ENCODE measurements at places on chromosomes 3 and 15.

GRCh38 chr3:161221806-161222600 is 892 bp downstream of the NMD3 start:
- DNase-seq: peak; percentile 53

- DNase-seq: peak; percentile 46
These were observed 21.9 kb downstream of the PLCL2 start for GRCh38 chr3:16906682-16907081.

DNA sequence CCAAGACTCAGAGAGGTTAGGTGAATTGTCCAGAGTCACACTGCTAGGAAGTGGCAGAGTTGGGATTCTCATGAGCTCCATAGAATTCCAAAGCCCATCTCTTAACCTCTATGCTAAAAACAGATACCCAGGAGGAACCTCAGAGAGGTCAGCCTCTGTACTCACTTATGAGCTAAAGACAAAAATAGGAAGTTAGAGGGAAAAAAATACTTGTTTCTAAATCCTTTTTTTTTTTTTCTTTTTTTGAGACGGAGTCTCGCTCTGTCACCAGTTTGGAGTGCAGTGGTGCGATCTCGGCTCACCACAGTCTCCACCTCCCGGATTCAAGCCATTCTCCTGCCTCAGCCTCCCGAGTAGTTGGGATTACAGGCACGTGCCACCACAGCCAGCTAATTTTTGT is 31.4 kb downstream of the FSD2 start:
- DNase-seq: no peak

DNA sequence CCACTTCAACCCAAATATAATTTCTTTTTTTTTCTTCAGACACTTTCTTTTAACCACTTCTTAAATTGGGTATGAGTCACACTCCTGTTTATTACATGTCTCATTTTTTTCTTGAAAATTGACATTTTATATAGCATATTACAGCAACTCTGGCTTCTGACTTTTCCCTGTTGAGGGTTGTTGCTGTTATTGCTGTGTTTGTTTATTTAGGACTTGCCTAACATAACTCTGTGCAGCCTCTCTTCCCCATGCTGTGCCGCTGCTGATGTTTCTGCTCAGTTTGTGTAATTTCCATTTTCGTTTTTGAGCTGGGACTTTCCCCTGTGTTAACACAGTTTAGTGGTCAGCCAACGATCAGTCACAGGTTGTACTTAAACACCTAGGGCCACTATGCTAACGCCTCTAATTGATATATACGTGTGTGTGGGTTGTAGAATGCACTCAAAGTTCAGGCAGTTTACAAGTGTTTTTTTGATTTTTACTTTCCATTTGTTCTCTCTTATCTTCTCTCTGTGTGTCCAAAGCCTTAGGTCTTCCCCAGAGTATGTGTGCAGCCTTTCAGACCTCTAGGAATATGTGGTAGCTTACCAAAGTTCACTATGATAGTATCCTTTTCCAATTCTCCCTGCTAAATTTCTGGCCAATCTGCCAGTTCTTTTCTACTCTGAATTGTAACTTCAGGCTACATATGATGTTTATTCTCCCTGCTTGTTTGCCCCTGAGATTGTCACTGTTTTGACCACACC is 337.2 kb downstream of the ZBTB20 start:
- DNase-seq: no peak

DNA sequence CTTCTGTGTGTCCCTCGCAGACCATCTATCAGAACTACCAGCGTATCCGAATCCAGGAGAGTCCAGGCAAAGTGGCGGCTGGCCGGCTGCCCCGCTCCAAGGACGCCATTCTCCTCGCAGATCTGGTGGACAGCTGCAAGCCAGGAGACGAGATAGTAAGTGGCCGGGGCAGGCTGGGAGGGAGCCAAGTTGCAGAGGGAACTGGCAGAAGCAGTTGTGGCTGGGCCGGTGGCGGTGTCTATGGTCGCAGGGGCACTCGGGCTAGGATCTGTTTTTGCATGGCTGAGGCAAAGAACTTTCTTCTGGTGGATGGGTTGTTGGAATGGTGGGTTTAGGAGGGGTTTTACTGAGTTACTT is 10.1 kb downstream of the MCM2 start:
- no peak for DNase-seq

DNA sequence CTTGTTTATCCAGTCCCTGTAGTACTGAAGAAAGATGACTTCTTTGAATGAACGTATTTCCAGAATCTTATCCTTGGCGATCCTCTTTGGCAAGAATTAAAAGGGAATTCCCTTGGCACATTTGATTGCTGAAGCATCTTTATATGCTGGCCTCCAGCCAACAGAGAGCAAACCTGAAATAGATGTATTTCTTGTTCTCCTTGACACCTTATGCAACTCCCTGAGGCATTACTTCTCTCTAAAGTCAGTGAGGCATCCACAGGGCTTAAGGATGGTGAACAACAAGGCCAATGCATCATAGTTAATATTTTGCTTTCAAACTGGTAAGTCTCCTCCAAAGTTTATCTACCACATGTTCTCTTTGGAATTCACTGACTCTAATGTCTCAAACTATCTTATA is 450.9 kb upstream of the THRB start:
- DNase-seq: no peak

GRCh38 chr3:34646911-34647460 is 848.6 kb downstream of the PDCD6IP start:
- DNase-seq: no peak

GRCh38 chr3:186869253-186870100 is 27.0 kb downstream of the ADIPOQ start:
- DNase-seq: no peak

DNA sequence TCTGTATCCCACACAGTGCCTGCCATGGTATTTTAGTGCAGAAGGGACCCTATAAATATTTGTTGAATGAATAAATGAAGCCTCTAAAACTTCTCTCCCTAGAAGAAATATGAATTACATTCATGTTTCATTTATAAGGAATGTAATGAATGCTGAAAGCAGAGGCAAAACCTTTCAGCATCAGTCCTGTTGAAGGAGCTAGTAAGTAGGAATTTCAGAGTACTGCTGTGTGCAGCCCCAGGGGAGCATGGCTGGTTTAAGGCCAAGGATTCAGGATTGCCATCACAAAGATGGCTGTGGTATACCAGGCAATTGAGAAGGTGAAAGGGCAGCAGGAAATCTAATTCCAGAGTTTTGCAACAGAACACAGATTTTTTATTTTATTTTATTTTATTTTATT is 1131.4 kb downstream of the IGSF11 start:
- DNase-seq: no peak

DNA sequence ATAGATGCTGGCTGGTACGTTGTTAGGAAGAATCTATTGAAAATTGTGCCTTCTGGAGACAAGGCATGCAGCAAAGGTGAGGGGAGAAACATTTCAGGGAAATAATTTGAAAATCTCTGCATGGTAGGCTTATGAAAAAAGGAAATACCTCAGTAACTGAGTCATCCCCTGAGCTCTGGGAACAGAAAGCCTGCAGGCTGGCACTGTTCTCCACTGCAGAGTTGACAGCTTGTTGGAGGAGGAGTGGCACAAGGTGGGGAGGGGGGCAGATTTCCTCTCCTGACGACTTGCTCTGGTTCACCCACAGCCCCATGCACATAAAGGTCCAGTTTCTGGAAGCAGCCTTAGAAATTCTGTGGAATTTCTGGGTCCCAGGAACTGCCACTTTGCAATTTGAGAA is 179.4 kb downstream of the ABHD5 start:
- no peak for DNase-seq

DNA sequence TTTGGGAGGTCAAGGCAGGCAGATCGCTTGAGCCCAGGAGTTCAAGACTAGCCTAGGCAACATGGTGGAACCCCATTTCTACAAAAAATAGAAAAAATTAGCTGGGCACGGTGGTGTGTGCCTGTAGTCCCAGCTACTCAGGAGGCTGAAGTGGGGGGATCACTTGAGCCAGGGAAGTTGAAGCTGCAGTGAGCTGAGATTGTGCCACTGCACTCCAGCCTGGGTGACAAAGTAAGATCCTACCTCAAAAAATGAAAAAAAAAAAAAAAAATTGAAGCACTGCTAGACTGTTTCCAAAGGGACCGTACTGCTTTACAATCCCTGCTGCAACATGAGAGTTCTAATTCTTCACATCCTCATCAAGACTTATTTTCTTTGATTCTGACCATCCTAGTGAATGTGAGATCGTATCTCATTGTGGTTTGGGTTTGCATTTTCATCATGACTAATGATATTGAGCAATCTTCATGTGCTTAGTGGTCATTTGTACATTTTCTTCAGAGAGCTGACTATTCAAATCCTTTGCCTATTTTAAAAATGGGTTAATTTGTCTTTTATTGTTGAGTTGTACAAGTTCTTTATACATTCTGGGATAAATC is 10.8 kb downstream of the CMTM8 start:
- peak; percentile 20 for DNase-seq

DNA sequence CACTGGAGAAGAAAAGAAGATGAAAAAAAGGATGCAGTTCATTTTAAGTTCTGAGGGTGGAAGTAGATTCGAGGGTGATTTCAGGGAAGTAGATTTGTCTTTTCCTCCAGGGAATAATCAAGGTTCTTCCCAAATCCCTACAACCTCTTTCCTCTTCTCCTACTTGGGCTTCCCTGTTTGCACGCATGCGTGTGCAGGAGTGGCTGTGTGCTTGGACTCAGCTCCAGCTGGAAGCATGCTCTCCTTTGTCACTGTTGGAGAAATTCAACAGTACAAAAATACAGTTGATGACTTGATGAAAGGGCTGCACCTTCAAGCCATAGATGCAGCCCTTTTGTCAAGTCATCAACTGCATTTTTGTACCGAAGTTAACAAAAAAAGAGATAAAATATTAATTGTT is 3.8 kb downstream of the OR5K2 start:
- DNase-seq: no peak

DNA sequence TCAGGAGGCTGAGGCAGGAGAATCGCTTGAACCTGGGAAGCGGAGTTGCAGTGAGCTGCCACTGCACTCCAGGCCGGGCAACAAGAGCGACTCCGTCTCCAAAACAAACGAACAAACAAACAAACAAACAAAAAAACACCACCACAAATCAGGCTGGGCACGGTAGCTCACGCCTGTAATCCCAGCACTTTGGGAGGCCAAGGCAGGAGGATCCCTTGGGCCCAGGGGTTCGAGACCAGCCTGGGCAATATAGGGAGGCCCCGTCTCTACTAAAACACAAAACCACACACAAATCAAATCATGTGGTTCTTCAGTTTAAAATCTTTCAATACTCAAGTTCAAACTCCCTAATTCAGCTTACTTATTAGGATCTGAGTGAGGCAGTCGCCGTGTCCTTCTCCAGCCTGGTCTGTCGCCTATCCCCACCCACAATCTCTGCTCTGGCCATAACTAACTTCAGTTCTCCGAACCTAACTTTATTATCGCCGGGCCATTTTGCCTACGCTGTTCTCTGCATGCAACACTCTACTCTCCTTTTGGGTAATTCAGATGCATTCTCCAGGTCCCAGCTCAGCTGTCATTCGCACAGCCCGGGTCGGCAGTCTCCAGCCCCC is 660 bp upstream of the RTF1 start:
- DNase-seq: no peak

GRCh38 chr15:38176691-38177090 is 75.9 kb upstream of the SPRED1 start:
- DNase-seq: no peak

DNA sequence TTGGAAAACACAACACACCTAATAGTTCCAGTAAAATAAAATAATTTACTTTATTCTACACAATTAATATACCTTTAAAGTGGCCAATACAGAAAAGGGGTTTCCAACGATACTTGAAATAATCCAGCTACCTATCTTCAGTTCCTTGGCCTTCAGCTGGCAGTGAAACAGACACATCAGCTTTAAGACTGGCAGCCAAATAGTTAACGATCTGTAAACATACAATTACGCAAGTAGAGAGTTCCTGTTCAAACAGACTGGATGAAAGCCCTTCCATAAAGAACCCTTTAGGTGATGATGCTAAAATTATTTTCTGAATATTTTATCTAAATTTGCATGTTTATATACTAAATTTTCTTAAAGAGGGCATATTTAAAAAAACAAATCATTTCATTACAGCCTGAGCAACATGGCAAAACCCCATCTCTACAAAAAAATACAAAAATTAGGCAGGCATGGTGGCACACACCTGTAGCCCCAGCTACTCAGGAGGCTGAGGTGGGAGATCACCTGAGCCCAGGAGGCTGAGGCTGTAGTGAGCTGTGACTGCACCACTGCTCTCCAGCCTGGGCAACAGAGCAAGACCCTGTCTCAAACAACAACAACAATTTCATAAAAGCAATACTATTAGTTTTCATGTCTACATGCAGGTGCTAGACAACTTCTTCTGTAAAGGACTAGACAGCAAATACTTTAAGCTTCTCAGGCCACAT is 12.9 kb downstream of the DYNC1LI1 start:
- DNase-seq: no peak

GRCh38 chr15:80207887-80208286 is 44.1 kb downstream of the CTXND1 start:
- no peak for DNase-seq

DNA sequence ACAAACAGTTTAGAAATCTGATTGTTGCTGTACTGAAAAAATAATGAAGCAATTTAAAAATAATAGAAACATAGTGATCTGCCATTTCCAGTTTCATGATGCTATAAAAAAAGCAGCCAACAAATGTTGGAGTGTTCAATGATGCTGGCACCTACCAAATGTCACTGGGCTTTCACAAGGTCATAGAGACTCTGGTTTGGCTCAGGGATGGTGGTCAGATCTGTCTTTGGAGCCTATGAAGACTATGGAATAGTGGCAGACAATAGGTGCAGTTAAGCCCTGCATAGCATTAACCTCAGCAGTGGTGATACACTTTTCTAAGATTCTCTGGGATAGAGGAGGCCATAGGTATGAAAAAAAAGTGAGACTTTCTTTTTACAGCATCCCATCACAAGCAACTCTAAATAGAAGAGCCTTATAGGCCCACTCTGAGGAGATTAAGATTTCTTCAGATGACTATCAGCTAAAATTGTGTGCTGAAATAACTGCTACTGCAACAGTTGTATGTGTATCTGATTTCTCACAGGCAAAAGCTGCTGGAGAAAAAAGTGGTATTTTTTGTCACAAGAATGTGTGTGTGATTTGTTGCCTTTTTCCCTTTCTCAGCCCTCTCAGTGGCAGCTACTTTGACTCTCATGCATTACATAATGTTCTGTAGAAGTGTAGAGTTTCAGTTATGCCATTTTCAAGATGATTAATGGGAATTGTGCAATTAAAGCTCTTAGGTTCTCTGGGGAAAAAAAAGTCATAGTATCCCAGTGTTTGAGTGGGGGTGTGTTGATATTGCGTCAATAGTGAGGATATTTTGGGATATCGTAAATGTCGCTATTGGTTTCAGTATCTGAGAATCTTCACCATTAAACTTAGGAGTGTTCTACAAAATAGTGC is 137.4 kb downstream of the MBNL1 start:
- DNase-seq: no peak

DNA sequence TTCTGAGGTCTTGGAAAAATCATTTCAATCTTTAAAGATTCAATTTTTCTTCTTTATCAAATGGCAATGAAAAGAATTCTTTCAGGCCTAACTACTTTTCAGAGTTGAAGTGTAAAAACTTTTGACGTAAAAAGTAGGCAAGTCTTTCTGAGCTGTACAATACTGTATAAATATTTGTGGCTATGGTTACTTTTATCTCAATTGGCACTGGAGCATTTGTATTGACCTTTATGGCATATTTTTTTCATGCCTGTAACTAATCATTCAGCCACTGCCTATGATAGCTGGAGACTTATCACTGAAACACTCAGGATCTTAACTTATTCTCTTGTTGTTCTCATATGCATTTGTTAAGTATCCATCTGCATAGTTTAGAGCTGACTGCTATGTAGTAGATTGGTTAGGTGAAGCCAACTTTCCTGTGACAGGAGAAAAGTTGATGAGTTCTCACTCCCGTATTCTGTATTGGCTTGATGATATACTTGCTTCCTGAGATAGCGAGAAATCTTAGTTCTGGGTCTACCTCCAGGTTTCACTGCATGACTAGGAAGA is 290.4 kb upstream of the TBL1XR1 start:
- DNase-seq: no peak
